Activated CD8-positive, alpha-beta memory T cell treated with anti-CD3 and anti-CD28 coated beads for 1 hour (primary cell): ENCODE measurements at places on chromosomes 11 and 22.

DNA sequence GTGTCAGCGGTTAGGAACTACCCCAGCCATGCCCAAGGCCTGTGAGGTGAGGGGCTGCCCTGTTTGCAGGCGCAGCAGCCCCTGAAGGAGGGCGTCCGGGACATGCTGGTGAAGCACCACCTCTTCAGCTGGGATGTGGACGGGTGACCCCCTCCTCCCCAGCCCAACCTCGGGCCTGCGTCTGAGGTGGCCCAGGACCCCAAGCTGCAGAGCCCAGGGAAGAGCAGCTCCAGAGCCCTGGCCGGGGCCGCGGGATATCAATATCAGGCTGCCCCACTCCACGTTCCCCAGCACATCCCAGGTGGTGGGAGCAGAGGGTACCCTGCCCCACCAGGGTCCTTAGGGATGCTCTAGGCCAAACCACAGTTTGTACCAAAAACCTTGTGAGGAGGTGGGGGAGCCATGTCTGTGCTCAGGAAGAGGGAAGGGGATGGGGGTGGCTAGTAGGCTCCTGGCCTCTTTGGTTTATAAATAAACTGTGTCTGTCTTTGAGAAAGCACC lies 39.3 kb downstream of the SGSM3 start:
- no peak for DNase-seq

DNA sequence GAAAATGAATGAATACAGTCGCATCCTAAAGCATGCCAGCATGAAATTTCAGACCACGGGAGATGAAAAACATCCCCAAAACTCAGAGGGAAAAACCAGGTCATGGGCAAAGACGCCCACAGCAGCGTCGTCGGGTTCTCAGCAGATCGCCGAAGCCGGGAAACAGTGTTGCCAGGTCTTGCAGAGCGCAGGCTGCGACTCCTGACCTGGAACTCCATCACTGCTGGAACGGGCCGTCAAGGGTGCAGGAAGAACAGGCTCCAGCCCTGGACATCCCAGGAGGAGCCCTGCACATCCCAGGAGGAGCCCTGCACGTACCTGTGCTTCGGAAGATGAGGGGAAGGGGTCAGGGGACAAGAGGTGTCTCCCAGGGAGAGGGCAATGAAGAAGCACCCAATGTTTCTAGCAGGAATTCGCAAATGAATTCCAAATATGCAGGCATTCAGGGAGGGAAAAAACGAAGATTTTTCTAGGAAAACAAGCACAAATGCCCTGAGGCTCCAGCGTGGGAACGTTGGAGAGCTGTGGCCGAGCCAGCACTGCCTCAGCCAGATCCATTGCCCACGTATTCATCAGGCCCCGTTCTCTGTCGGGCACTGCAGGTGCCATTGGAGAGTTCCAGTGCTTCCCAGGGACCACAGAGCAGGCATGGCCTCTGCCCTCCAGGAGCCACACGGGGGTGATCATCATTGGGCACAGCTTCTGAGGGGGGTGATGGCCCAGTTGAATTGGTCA lies 1110.4 kb downstream of the BRD1 start:
- no peak for DNase-seq

- no peak for DNase-seq
Observed at GRCh38 chr11:76629116-76629852, 41.3 kb downstream of the LRRC32 start.

GRCh38 chr11:20397281-20397680 lies 9.8 kb downstream of the PRMT3 start:
- no peak for DNase-seq

DNA sequence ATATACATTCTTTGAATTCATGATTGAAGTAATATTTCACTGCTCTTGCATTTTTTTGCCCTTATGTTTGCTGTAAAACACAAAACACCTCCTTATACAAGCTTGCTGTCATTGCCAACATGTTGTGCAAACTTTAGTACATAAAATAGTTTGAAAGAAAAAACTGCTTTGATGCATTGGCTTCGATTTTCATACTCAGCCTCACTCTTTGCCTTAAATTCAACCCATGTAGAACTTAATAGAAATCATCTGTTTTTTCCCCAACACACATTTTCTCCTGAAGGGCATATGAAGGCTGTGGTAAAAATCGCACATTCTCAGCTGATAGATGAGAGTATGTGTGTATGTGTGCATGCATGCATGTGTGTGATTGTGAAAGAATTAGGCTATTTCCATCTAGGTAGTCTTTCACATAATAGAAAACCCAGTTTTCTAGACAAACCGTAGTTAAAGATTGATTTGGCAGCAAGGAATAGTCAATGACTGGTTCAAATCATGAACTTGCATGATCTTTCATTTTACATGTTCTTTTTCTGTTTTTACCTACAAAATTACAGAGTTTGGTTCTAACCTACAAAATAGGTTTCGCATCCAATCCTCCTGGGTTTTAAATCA lies 72.8 kb upstream of the MTMR2 start:
- no peak for DNase-seq

DNA sequence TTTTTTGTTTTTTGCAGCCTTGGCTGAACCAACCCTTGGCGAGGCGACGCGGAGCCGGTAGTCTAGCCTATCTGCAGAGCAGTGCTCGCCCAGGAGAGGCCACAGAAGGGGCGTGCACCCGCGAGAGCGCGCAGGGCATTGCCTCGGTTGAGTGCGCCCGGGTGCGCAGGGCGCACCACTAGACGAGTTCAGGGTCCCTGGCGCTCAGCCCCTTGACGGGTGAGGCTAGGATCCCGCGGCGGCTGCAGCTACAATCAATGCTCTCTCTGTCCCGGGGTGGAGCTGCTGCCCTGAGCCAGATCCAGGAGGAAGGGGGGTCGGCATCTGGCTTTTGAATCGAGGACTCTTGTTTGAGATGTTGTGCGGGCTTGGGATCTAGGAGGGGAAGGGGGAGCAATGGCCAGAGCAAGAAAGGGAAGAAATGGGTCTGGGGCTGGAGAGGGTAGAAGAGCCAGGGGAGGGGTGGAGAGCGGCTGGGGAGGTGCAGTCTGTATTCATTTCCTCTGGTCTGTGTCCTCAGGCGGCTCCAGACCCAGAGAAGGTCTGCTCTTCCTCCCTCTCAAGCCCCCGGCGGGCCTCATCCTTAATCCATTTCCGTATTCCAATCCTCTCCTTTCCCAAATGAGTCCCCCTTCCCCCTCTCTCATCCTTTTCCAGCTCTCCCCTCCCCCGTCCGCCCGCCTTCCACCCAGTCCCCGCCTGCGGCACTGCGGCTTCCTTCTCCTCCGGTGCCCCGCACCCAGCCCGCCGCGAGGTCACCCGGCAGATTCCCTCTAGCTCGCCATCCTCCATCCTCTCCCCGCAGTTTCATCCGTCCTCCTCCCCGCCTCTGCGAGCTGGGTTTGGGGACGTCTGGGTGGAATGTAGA lies 797 bp downstream of the THY1 start:
- DNase-seq, result no peak

- no peak for DNase-seq
Observed at GRCh38 chr11:110339456-110340250, 43.2 kb upstream of the RDX start.

- no peak for DNase-seq
Observed at GRCh38 chr11:78022397-78023396, at the start of gene KCTD14. KCTD14 (minus strand) TSS chr11:78023276; CDS start chr11:78023249, 27 bp downstream.

DNA sequence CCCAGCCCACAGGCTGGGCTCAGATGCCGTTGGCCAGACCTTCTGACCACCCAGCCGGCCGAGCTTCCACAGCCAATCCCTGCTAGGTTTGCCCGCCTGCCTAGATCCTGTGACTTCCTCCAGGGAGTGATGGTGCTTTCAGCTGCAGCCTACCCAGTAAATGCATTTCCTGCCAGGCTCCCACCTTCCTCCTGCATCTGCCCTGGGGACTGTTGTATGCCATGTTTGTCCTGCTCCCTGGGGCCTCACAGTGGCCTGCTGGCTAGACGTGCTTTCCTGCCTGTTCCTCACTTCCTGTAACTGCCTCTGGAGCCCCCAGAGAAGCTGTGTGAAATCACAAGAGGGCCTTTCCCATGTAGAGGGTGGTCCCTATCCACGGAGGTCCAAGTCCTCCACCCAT lies 86.2 kb downstream of the GALNT18 start:
- DNase-seq, result no peak

GRCh38 chr11:43358279-43358800 lies 380 bp upstream of the TTC17 start:
- DNase-seq, result no peak

DNA sequence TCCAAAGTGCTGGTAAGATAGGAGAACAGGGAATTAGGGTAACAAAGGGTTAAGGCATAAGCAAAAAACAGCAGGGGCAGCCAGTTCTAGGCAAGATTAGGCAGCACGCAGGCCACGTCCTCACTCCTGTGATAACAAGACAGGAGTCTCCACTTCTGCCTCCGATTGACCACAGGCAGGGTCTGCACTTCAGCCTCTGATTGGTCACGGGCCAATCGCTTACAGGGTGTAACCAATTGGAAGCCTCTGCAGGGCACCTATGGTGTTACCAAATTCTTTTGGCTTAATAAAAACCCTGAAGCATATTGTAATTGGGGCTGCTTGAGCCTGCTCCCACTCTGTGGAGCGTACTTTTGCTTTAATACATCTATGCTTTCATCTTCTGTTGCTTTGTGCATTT lies 12.2 kb upstream of the GSTP1 start:
- no peak for DNase-seq

DNA sequence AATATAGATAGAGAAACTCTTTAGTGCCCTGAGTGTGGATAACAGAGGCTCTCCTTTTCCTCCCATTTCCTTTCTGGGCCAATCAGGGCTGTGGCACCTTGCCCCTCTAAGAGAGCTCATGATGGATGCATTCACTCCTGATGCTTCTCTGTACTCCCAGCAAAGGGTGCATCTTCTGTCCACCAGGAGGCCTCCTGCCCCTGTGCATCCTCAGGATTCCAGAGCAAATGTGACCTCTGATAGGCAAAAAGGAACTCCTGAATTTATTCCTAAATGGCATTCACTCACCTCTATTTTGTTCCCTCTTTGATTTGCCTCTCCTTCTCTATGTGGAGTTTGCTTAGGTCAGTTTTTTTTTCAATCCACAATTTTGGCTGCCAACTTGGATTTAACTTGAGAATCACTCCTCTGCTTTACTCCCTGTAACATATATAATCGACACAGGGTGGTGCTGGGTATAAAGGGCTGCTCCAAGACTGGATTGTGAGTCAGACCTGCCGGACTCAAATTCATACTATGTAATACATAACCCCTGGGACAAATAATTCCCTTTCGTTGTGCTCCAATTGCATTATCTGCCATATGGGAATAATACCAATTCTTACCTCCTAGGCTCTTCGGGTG lies 1.1 kb upstream of the MRGPRX4 start:
- DNase-seq, result no peak
